Stimulated activated CD8-positive, alpha-beta memory T cell treated with anti-CD3 and anti-CD28 coated beads, Interleukin-7, amount 100 ng/mL, for 4 hours (primary cell): ENCODE measurements at places on chromosomes 3 and 15.

- no peak for DNase-seq
Observed at GRCh38 chr3:101144105-101144504, 150.9 kb upstream of the ABI3BP start.

DNA sequence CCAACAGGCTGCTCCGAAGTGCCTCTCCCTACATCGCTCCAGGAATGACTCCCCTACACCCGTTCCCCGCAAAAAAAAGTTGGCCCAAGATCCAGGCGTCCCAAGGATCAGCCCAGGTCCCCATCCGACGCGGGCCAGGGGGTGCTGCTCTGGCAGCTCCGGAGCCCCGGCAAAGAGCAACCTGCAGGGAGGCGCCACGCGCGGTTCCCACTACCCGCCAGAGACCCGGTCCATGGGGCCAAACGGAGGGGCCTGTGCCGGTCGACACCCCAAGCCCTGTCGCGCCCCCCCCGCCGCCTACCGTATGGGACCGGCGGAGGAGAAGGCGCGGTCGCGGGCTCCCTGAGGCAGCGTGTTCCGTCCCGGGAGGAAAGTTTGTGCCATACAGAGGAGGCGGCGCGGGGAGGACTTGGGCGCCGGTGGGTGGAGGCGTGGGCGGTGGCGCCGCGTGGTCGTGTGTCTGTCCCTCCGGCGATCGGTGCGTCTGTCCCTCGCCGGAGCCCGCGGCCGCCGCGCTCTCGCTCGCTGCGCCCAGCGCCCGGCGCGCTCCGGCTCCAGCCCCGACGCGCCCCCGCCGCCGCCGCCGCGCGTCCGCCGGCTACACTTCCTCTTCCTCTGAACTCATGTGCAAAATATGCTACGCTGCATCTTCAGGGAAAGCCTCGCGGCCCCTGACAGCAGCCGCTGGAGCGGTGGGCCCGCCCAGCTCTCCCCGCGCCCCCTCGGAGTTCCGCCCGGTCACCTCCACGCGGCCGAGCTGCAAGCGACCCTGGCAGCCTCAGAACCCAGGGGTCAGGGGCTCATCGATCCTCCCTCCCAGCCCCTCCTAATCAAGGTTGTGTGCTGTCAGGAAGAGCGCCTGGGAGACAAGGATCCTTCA, at the start of gene RFTN1:
RFTN1 (minus strand) TSS at position 559 of the 880 bp plus-strand sequence. CDS start 19,830 bp downstream, outside the sequence.
- no peak for DNase-seq

DNA sequence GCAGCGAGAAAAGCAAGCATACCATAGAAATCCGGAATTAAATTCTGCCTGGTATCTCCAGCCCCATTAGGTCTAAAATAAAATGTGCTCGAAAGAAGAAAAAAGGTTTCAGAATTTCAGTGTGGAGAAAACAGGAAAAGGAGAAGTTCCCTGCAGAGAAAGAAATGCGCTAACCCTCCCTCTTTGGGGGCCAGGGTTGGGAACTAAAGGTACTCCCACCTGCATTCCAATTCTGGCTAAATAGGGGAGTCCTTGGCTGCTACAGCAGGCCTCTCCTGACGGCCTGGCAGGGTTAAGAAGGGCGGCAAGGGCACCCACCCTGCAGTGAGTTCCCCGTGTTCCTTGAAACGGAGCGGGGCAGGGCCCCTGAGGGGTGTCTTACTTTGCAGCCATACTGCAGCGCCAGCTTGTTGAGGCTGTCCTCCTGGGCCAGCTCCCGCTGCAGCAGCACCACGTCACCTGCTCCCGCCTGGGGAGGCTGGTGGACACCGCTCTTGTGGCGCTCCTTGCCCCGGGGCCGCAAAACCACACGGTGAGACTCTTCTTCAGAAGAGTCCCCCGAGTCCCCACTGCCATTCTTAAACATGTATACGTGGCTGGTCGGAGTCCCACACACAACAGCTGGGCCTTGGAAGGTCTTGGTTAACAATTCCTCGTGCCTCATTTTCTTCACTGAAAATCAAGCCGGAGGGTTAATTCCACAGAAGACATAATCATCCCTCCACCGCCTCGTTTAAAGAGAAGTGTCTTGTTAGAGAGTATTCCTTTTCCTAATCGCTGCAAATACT, 1.7 kb downstream of the LYSMD4 start:
- DNase-seq = no peak

GRCh38 chr15:26724381-26725150, 48.3 kb downstream of the GABRB3 start:
- no peak for DNase-seq

- DNase-seq = no peak
Observed at GRCh38 chr15:84143753-84144314, 91.7 kb upstream of the GOLGA6L4 start.

DNA sequence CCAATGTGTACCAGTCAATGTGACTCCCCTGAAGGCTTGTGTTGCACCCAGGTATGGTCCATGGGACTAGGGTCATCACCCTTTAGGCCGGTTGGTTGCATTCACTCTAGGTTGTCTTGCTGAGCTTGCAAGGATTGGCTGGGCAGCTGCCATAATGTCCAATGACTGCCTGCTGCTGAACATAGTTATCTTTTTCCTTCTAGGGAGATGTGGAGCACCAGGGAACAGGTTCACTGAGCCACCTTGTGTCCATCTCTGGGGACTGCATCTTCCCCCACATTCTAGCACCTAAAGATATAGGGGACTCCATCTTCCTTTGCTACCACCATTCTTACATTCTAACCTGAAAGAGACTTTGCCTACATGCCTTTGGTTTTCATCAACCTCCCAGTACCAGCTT, 580.4 kb upstream of the TBL1XR1 start:
- DNase-seq = no peak

DNA sequence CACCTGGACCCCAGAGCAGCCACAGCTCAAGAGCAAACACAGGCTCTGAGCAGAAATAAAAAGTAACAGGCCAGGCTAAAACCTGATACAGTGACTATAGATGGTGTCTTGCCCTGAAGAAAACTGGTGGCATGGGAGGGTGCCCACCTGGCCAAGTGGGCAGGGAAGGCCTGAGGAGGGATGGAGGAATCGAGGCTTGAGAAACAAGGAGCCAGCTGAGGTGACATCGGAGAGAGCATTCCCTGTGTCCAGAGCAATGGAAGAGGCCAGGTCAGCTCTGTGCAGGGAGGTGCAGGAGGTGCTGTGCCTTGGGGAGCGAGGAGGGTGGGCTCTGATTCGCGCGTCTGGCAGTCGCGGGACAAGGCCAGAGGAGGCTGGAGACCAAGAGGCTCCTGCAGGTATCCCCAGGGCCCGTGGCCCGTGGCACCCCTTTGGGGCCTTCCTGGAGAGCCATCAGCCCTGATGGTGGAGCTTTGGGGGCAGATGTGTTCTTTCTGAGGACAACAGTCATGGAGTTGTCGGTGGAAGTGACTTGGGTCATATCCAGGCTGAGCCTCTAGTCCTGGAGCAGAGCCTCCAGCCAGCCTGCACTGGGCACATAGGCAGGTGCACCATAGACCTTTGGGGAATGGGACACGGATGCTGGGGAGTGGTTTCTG, 56.1 kb downstream of the PLXNA1 start:
- no peak for DNase-seq
